Left lung (tissue), 14 donors: ENCODE measurements at places on chromosomes 16 and 17. TPM values are rescaled to one million over a fixed set of nuclear protein-coding genes. Genes with fewer than 3 reads are reported as not detected.
A peak's percentile ranks its signal among the peaks of the same experiment; 100 is the strongest.

- H3K4me3 ChIP-seq, result peak overlapping the region; percentile 94
- no peaks in the 10 kb centered on the region for H3K27me3 ChIP-seq
- H3K27ac ChIP-seq, result peak overlapping the region; percentile 95
- H3K36me3 ChIP-seq, result no peaks in the 10 kb centered on the region
- H3K4me1 ChIP-seq, result peaks cover 26% of the 10 kb centered on the region
These were observed 1.3 kb downstream of the PSMD12 start for GRCh38 chr17:67364847-67365737.

DNA sequence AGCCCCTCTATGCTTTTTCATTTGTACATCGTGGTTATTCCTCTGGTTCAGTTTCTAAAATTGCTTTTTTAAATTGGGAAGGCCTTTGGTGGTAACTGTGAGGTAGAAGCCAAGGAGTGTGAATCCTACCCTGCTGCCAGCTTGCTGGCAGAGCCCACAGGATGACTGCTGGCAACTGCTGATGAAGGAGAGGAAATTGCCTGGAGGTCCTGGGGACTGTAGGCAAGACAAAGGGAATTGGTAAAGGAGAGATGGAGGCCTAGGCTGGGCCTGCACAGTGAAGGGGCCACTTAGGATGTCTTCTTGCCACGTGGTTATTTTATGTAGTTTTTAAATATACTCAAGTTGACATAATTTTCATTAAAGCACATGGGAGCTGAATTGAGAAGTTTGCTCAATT is 15.8 kb downstream of the C17orf58 start:
- no peak overlapping the region for H3K4me3 ChIP-seq
- H3K36me3 ChIP-seq, result no peaks in the 10 kb centered on the region
- no peaks in the 10 kb centered on the region for H3K27me3 ChIP-seq
- DNase-seq, result no peak
- no peak overlapping the region for H3K27ac ChIP-seq

DNA sequence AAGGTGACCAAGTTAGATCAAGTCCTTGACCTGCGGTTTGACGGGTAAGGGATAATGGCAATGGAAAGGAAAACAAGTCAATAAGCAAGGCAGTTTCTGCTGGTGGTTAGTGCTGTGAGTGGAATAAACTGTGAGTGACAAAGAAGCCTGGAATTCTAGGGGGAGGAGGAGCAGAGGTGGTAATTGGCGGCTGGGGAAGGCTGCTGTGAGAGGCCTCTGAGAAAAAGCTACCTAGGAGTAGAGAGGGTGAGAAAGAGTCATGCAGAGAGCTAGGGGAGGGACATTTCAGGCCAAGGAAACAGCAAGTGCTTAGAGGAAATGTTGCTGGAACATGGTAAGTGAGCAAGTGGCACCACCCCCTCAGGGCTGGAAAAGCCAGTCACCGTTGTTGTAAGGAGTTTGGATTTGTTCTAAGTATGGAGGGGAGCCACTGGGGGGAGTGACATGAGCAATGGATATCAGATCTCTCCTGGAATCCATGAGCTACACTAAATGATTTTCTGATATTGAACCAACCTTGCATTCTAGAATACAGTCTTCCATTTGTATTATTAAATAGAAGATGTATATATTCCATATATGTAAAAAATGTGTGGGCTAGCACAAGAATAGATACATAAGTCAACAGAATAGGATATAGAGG is 6.7 kb downstream of the NLRC3 start:
- H3K4me3 ChIP-seq, result no peak overlapping the region
- no peaks in the 10 kb centered on the region for H3K4me1 ChIP-seq
- H3K36me3 ChIP-seq, result no peaks in the 10 kb centered on the region
- no peaks in the 10 kb centered on the region for H3K27me3 ChIP-seq

GRCh38 chr16:68076560-68076959 is 8.6 kb upstream of the NFATC3 start:
- peaks cover 73% of the 10 kb centered on the region for H3K36me3 ChIP-seq
- H3K4me3 ChIP-seq, result no peak overlapping the region
- peaks cover 64% of the 10 kb centered on the region for H3K4me1 ChIP-seq
- H3K27ac ChIP-seq, result no peak overlapping the region
- H3K27me3 ChIP-seq, result no peaks in the 10 kb centered on the region

Gene SGCA
- 8.3 TPM for total RNA-seq
